ENCODE measurements at places on chromosomes 6 and 20.

- DNase-seq = no peak
Measured at GRCh38 chr6:139800837-139801236, 426.4 kb upstream of the CITED2 start.

DNA sequence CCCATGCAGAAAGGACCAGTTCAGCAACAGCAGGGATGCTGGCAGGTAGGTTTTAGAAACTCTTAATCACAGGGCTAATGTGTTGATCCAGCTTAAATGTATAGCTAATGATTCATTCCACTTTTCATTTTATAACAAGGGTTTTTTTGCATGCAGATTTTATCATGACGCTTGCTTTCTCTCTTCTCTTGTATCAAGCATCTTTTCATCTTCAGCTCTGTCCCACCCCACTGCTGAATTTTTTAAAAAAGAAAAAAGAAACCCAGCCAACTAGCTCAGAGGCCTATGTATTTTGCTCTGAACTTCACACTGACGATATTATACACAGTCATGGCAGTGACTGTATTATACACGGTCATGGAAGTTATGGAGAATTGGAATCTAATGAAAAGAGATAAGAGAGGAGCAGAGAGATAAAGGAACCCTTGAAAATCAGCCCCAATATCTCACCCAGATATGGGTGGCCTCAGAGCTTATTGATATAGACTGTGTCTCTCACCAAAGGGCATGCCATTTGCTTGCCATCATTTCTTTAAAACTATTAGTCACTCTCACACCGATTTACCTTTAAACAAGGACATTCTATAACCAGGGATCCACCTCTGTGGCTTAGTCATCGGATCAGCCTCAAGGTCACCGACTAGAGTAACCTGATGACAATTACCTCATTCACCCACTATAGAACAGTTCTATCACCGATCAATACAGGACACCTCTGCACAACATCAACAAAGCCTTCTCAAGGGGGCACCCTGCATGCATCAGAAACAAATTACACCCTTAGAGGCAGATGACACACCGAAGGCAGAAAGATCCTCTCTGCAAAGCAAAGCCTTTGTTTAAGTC lies 222.0 kb downstream of the ATXN1 start:
- DNase-seq = no peak

- DNase-seq = no peak
Measured at GRCh38 chr20:53384392-53384791, 209.2 kb downstream of the ZNF217 start.

DNA sequence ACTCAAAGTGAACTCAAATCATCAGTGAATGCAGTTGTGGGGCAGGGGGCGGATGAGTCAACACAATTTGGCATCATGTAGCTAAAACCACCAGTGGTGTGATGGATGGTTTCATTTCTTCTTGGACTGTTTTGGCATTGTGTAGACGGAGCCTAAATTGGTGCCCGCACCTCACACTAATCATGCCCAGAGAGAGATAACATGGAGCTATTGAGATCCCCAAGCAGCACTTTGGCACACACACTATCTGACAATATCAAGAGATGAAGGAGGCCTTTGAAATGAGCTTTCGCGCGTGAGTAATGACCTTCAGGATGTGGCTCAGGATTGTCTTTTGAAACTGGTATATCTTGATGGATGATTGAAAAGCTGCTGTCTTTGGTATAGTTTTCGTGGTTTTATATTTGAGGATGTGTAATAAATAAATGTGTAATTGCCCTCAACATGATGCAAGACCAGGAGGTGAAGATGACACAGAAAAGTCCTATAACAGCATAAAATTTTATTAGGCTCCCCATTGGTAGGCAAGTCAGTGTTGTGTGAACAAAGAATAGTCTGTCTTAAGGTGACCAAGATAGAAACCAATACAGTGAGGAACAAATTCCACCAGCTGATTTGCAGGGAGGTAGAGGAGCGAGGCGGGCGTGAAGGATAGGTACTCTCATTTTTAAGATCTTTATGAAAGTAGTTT lies 174.2 kb downstream of the TSHZ2 start:
- no peak for DNase-seq

- DNase-seq = no peak
Measured at GRCh38 chr6:17469006-17469832, 75.8 kb downstream of the CAP2 start.

- DNase-seq = no peak
Measured at GRCh38 chr6:133977983-133978895, 25.2 kb downstream of the TBPL1 start.

DNA sequence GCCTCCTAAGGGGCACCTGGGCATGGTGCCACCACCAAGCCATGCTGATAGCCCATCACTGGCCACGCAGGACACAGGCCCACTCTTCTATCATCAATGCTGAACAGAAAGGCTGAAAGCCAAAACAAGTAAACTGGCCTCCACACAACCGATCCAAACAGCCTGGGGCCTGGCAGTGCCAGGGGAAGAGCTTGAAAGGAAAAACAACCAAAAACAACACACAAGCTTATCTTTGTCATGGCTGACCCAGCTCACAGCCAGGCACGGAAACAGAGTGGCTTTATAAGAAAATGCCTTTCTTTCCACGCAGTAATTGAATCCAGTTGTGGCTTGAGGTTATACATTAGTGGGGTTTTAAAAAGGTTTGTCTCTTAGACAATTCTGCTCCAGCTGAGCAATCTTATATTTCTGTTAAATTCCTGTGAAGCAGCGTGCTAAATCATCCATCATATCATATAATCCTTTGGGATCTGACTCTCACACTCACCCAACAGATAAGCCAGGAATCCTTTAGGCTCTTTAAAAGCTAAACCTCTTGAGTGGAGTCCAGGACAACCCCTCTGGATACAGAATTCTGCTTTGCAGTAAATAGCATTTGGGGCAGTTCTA lies 65.4 kb upstream of the SLC22A16 start:
- DNase-seq = no peak

GRCh38 chr6:10425975-10426780 lies 11.3 kb upstream of the TFAP2A start:
- no peak for DNase-seq

- no peak for DNase-seq
Measured at GRCh38 chr6:53837865-53838769, 43.3 kb downstream of the LRRC1 start.

DNA sequence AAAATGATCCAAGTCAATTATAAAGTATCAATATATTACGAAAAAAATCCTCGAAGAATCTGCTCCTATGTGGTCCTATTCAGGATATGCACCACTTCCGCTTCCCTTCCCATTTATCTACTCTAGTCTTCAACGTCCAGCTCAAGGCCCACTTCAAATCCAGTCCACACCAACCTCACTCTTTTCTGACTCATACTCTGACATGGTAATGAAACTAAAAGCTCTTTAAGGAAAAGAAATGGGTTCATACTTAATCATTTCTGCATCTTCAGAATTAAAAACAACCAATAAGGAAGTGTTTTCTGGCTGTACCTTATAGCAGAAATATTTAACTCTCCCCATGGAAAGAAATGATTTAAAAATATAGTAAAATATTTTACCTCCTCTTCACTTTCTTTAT lies 15.1 kb downstream of the DEK start:
- DNase-seq = no peak

GRCh38 chr20:47980336-47981177 lies 195.3 kb upstream of the SULF2 start:
- no peak for DNase-seq

GRCh38 chr6:36139431-36139830 lies 9.1 kb downstream of the MAPK13 start:
- no peak for DNase-seq

DNA sequence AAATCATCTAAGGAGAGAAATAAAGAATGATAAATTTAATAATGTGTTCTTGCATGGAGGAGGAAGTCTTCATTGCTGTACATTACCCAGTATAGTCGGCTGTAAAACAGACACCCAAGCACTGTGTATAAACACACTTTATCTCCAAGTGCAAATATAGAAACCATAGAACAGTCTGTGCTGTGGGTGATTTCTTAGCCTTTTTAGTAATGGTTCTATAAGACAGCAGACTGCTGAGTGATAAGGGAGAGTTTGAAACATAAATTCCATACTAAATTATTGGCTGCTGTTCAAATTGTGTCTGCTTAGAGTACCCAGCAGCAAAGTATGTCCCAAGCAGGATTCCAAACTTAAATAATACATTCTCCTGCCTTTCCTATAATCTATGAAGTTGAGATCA lies 4.6 kb downstream of the FILIP1 start:
- no peak for DNase-seq

GRCh38 chr20:21513881-21514540 lies at the start of gene NKX2-2:
TSS of gene NKX2-2 (minus strand) at chr20:21514064. CDS start at chr20:21513669, 395 bp downstream.
- no peak for DNase-seq

Data from stimulated activated CD4-positive, alpha-beta T cell treated with anti-CD3 and anti-CD28 coated beads, Interleukin-1b, Interleukin-23, amount 100 ng/mL, for 4 hours (primary cell).